Stimulated activated CD8-positive, alpha-beta memory T cell treated with anti-CD3 and anti-CD28 coated beads, Interleukin-15, amount 100 ng/mL, for 1 hour (primary cell): ENCODE measurements at places on chromosomes 5 and 9.

- no peak for DNase-seq
Observed at GRCh38 chr9:130543368-130543767, 36.0 kb upstream of the FUBP3 start.

- DNase-seq = no peak
Observed at GRCh38 chr9:128885376-128885775, 3.4 kb downstream of the LRRC8A start.

- no peak for DNase-seq
Observed at GRCh38 chr9:112069318-112070169, 105.6 kb downstream of the SUSD1 start.

DNA sequence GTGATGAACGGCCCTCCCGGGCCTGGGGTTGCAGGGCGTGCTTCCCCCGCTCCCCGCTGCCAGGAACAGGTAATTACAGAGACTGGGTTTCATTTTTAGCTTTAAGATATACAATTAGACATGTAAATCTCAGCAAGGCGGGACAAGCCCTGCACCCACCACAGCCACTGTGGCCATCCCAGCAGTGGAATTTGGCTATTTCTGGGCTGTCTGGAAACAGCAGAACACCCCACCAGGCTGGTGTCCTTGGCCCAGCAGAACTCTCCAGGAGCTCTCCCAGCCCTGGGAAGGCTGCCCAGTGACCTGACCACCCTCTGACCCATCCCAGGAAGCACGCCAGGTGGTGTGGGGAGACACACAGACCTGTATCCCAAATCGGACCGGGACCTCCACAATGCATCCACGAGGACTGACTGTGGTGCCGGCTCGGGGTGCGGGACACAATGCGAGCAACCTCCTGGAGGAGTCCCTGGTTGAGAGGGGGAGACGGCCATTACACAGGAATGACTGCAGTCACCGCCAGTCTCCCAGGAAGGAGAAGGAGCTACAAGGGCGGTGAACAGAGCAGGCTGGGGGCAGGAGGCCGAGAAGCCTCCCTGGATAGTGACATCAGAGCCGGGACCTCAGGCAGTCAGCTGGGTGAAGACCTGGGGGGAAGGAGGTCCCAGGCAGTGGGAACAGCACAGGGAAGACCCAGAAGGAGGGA is 17.3 kb downstream of the EEIG1 start:
- DNase-seq = no peak

DNA sequence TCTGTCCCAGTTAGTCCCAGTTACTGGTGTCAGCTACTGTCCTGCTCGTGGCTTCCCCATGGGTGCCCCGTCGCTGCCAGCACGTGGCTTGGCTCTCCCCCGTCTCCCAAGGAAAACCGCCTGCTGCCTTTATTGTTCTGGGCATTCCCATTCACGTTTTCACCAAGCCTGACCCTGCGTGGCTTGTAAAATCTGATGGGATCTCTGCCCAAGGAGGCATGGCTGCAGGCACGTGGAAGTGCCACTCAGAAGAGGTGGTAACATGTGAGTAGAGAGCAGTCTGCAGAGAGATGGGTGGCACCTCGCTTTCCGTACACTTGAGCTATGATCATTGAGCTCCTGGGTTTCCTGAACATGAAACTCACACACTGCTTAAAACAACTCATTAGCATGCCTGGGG is 429.2 kb upstream of the KLF4 start:
- no peak for DNase-seq

GRCh38 chr5:171162596-171162995 is 146.5 kb upstream of the TLX3 start:
- no peak for DNase-seq

- no peak for DNase-seq
Observed at GRCh38 chr9:90201766-90202165, 440.9 kb downstream of the DIRAS2 start.

- DNase-seq = no peak
Observed at GRCh38 chr5:98296426-98296825, 477.0 kb upstream of the RGMB start.

DNA sequence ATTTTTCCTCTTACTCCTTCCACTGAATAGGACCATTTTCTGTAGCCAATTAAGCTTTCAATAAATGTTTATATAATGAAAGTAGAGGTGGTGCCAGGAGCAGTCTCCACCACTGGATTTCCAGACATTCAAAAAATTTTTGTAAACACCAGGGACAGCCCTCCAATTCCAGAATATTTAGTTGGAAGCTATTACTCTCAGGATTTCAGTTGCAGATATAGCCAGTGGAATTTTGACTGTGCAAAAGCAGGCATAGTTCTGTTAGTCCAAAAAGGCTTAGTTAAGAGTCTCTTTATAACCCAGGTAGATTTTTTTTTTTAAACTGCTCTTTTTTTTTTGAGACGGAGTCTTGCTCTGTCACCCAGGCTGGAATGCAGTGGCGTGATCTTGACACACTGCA is 138.1 kb upstream of the DMRT1 start:
- no peak for DNase-seq

DNA sequence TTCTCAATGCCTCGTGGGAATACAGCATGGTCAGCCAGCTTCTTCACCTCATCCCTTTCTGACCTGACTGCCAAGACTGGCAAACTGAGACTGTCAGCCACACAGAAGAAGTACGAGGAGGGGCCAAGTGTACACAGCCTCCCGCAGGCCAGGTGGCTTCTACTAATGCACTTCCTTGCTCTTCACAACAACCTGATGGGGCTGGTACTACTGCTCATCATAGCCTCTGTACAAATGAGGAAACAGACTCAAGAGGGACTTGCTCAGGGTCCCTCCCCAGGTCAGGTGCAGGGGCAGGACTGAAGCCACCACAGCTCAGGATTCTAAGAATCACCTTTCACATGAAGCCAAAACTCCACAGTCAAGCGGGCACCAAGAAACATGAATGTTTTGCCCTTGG is 21.3 kb downstream of the NIPAL4 start:
- no peak for DNase-seq

GRCh38 chr9:93633492-93634221 is 57.3 kb downstream of the PHF2 start:
- DNase-seq = no peak

DNA sequence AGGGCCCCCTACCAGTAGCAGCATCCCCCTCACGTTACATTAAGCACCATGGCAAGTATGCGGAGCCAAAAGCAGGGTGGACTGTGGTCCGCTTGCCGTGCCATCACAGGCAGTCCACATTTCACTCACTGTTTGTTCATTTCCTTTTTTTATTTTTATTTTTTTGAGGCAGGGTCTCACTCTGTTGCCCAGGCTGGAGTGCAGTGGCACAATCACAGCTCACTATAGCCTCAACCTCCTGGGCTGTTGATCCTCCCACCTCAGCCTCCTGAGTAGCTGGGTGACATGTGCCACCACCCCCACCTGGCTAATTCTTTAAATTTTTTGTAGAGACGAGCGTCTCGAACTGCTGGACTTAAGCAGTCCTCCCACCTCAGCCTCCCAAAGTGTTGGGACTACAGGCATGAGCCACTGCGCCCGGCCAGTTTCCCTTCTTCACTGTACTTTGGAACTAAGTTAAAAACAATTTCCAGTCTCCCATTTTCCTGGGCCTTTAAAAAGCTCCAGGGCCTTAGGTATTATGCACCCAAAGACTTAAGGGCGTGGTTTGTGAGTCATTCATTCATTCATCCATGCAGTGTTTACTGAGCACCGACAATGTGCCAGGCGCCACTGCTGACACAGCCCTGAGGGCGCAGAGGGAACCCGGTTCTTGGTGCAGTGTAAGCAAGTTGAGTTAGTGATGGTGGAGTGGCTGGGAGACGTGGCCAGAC is 19.9 kb downstream of the PRRX2 start:
- DNase-seq = no peak

DNA sequence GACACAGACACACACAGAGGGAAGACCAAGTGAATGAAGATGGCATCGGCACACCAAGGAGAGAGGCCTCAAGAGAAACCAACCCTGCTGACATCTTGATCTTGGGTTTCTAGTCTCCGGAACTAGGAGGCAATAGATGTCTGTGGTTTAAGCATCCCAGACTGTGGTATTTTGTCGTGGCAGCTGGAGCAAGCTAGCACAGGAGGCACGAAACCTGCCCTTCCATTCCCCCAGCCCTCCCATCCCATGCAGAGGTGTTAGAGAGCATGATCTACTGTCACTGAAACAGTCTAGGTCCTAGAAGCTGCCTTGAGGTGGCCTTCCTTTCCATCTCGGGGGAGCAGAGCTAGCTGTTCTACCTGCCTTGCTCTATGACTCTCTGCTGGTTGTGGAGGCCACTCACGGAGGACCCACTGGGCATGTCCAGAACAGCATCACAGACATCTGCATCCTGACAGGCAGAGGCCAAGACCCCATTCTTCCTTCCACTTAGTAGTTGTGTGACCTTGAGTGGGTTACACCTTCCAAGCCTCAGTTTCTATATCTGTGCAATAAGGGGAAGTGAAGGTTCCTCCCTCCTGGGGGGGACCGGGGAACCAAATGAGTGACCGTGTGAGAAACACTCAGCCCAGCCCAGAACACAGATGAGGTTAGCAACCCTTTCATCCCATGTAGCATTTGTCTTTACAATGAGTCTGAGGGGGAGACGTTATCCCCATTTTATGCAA is 134.3 kb upstream of the BOD1 start:
- no peak for DNase-seq

- no peak for DNase-seq
Observed at GRCh38 chr9:83239747-83240146, 176.8 kb upstream of the RASEF start.

DNA sequence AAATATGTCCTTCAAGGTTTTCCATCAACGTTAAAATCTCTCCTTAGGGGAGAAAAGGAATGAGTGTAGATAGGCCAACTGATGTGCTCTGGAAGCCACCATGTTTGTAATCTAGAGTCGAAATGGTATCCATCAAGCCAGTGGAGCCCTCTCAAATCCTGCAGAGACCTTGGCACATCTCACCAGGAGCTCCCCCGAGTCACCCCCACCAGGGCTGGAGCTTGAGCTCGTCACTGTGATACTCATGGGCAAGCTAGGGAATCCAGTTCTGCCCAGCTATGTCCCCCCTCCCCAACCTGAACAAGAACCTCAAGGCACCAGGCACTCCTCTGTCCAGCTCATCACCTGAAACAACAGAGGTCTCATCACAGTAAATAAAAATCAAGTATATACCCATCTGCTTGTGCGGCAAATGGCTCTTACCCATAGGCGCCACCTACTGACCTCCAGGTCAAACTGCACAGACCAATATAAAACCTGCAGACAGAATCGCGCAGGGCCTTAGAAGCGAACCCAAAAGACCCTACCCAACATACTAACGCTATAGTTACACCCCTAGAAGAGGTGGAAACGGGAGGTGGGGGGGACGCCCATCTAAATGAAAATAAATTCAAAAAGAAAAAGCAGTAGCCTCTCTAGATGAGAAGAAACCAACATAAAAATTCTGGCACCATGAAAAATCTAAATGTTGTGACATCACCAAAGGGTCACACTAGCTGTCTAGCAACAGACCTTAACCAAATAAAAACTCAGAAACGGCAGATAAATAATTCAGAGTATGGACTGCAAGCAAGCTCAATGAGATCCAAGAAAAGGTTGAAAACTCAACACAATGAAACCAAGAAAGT is 75.0 kb downstream of the TTC39B start:
- DNase-seq = no peak

GRCh38 chr5:2914981-2915484 is 163.6 kb upstream of the IRX2 start:
- no peak for DNase-seq

DNA sequence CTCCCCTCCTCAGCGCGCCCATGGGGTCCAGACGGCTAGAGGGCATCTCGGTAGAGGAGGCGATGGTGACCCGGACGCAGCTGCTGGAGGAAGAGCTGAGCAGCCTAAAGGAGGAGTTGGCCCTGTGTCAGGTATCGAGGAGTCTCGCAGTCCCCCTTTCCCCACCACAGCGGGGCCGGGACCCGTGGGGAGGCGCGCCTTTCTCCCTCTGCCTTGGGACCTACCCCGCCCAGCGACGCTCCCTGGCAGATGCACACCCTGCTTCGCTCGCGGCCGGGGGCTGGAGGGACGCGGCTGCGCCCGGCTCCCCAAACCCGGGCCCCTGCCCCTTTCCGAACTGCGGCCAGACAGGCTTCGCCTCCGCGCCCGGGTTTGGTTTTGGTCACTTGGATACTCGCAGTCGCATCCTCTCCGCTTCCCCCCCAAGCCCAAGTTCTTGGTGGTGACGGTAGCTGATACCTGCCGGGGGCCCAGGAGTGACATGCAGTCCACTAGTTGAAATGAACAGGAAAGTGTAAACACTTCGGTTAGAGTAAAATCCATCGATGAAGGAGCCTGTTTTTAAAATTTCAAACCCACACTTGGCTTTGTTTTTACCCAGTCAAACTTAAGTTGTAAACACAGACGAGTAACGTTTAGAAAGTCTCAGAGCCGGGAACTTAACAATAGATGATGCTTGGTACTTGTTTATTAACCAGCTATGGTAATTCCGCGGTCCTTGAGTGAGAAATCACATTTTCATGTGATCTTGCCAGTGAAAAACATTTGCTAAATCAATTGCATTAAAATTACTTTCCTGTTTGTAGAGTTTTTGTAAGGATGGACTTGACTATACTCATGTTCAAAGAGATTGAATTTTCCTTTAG is 688 bp downstream of the CNTLN start:
- DNase-seq = no peak

- no peak for DNase-seq
Observed at GRCh38 chr5:116464144-116464708, 110.4 kb downstream of the SEMA6A start.

DNA sequence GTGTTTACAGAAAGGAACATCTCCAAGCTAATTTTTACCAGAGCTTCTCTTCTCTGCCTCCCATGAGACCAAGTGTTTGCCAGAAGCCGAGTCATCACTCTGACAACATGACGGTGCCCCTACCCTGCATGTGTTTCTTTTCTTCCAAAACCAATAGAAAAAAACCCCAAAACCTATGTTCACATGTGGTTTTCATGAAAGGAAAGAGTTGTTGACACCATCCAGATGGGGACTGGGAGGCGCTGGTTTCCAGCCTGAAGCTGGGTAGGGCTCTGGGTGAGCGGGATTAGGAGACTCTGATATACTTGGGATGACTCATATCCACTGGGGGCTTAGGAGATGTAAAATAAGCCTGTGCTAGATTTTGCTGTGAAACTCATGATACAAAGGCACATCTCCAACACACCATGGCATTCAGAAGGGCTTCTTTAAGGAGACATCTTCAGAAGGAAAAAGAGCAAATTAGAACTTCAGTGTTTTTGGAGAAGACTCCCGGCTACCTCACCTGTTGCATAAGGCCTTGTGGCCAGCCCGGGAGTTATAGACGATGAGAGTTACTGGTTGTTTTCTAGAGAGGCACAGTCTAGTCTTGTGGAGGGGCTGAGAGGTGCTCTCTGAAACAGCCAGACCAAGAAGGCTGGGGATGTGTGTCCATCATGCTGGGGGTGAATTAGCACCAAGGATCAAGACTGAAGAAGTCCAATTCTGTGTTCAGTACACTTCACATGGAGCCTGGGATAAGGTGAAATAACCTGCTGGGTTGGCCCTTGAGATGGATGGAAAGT is 108.9 kb upstream of the LHFPL2 start:
- no peak for DNase-seq

- peak; percentile 56 for DNase-seq
Observed at GRCh38 chr9:71783120-71783523, 14.8 kb upstream of the CEMIP2 start.

DNA sequence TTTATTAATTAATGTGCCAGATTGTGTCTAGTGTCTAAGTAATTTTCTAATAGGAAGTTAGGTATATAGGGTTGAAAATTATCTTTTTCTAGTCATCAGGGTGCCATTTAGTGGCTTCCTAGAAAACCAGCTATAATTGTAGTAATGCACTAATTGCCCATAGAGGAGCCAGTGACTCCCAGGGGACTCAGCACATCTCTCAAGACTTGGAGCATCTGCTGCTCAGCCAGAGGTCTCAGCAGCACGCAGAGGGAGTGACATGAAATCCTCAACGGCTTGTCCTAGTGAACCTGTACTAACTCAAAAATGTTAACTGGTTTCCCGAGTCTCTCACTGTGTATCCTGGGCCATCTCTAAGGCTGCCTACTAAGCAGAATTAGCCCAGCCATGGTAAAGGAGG is 78.2 kb upstream of the MAN2A1 start:
- no peak for DNase-seq
